ENCODE measurements at places on chromosomes 12 and 14.

- DNase-seq: no peak
Observed at GRCh38 chr12:48758186-48758585, 30.7 kb downstream of the ADCY6 start.

GRCh38 chr12:115233891-115234543 is 550.0 kb upstream of the TBX3 start:
- no peak for DNase-seq

- DNase-seq: no peak
Observed at GRCh38 chr12:98294051-98294805, 221.2 kb upstream of the TMPO start.

GRCh38 chr12:51726931-51727330 is 121.6 kb downstream of the FIGNL2 start:
- no peak for DNase-seq

DNA sequence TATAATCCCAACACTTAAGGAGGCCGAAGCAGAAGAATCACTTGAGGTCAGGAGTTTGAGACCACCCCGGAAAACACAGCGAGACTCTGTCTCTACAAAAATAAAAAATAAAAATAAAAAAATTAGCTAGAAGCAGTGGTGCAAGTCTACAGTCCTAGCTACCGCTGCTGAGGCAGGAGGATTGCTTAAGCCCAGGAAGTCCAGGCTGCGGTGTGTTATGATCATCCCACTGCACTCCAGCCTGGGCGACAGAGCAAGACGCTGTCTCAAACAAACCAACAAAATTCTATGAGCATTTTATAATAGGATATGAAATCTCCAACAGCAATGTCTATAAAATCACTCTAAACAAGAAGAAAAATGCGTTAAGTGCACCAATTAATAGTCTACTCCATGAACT is 75.3 kb downstream of the PPP1R12A start:
- DNase-seq: no peak
